ENCODE measurements at places on chromosomes 1 and 21.

- DNase-seq = no peak
Measured at GRCh38 chr21:14956807-14957206, 108.0 kb downstream of the NRIP1 start.

DNA sequence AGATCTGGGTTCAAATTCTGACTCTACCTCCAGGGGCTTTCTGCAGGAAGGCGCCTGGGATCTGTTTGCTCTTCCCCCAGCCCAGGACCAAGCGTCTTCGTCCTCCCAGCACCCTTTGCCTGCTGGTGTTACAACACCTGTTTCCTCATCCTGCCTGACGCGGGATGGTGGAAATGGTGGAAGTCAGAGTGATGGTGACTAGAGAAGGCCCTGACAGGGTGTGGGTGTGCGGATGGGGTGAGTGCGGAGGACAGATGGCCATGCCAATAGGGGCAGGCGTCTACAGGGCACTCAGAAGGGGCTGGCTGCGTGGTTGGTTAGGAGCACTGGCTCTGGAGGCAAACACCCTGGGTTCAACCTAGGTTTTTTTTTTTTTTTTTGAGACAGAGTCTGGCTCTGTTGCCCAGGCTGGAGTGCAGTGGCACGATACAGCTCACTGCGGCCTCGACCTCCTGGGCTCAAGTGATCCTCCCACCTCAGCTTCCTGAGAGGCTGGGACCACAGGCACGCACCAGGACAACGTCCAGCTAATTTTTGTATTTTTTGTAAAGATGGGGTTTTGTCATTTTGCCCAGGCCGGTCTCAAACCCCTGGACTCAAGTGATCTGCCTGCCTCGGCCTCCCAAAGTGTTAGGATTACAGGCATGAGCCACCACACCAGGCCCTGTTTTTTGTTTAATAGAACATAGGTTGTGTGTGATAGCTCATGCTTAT is 1.5 kb downstream of the THEMIS2 start:
- DNase-seq = peak; percentile 81

DNA sequence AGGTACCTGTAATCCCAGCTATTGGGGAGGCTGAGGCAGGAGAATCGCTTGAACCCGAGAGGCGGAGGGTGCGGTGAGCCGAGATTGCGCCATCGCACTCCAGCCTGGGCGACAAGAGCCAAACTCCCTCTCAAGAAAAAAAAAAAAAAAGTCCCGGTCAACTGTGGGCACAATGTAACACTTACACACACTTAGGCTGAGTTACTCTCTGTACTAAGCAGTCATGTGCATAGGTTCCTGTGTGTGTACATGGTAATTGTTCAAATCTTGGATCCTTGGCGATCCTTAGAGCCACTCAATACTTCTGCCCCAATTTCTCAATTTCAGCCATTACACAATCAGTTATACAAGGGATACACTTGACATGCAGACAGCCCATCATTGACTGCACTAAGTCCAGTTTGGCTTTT is 11.6 kb downstream of the SDCCAG8 start:
- DNase-seq = peak; percentile 79

GRCh38 chr1:246724731-246725095 is 504 bp downstream of the SCCPDH start:
- no peak for DNase-seq

- no peak for DNase-seq
Measured at GRCh38 chr1:72915581-72915980, 633.2 kb upstream of the NEGR1 start.

DNA sequence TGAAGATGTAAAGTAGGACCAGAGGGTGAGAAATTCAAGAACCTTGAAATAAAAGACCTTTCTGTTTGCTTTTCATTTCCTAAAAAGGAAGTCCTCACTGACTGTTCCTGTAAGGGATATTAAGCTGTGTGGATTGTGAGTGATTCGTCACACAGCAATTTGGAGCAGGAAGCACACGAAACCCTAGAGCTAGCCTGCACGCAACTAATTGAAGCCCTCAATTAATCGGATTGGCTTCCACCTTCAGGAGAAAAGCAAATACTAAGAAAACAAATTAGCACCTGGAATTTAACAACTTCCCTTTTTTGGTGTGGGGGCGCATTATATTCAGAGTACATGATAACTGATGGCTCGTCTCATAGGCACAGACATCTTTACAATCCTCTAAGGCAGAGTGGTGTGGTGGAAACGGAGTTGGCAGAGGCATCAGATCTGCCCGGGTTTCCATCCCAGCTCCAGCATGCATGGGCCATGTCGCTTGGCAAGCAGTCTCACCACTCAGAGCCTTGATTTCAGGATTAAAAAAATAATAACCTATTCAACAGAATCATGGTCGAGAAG is 95.2 kb downstream of the KCNJ15 start:
- DNase-seq = no peak

- DNase-seq = no peak
Measured at GRCh38 chr1:35085421-35085820, 6.2 kb downstream of the ZMYM1 start.

- DNase-seq = no peak
Measured at GRCh38 chr1:172742599-172743500, 83.9 kb downstream of the FASLG start.

DNA sequence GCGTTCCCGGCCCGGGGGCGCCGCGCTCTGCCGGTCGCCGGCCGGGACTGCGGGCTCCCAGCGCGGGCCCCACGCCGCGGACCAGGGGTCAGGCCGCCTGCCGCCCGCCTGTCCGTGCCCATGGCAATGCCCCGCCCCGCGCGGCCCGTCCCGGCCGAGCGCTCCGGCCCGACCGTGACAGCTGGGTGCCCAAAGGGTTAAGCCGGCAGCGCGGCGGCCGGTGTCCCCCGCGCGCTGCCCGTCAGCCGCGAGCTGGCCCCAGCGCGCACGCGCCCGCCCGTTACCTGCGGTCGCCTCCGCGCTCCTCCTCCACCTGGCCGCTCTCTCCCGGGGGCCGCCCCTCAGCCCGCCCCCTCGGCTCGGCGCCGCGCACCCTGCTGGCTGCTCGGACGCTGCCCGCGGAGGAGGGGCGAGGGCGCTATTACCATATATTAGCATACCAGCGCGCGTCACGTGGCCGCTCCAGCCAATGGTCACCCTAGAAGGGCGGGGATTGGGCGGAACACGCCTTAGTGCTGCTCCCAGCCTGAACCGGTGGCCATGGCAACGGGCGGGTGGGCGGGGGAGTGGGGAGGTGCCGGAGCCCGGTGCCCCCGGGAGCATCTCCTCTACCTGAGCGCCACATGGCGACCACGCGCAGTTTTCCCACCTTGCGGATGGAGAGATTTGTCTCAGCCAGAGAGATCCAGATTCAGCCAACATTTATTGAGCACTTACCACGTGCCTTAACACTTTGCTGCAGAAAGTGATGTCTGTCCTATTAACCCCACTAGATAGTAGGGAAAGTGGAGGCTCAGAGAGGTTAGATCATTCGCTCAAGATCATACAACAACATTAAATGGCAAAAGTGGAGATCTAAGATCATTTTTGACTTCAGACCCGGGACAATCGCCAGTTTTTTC is at the start of gene PHC2:
TSS of gene PHC2 (minus strand) at position 404 of the 902 bp plus-strand sequence. CDS start 55,556 bp downstream, outside the sequence.
- DNase-seq = peak; percentile 99

- no peak for DNase-seq
Measured at GRCh38 chr1:61654067-61654466, 70.9 kb downstream of the TM2D1 start.

- DNase-seq = no peak
Measured at GRCh38 chr1:90640325-90640724, 76.8 kb downstream of the BARHL2 start.

GRCh38 chr1:41103766-41104165 is 82.2 kb upstream of the SLFNL1 start:
- DNase-seq = no peak

DNA sequence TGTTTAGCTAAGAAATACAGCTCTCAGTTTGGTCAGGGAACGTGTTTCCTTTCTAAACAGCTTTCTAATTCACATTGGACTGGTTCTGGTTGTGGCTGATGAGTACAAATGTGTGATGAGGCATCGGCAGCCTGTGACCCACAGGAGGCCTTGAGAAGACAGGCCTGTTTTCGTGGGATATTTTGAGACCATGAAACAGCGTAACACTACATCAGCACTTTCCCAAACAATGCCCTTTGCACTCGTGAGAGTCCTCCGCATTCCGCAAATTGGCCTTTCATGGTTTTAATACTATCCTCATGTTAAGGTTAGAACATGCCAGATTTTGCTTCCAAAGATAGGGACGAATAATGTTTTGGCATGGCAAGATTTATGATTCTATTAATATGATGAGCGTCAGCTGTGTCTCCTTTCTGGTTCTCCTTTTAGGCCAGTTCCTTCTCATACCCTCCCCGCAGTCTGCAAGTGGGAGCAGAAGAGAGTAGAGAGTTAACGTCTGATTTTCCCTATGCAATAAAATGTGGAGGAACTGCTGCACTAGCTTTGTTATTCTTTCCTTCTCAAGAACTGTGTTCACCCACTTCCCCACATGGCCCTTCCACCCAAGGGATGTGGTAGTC is 84.3 kb upstream of the L1TD1 start:
- no peak for DNase-seq

- DNase-seq = no peak
Measured at GRCh38 chr1:26477446-26478152, 5.4 kb downstream of the HMGN2 start.

DNA sequence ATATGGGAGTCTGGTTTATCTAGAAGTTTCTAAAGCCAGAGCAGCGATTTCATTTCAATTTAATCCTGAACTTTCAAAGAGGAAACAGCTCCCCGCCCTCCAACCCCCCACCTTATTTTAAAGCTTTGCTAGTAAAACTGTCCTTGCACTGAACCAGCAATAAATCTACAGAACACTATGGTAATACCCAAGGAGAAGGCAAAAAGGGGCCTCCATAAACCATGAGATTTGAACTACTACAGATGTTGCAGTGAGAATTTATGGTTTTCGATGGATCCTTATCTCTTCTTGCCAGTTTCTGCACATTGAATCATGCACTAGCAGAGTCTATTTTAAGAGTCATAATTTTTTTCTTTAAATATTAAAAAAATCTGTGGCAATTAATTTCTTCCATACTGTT is 64.8 kb upstream of the BEND5 start:
- no peak for DNase-seq

DNA sequence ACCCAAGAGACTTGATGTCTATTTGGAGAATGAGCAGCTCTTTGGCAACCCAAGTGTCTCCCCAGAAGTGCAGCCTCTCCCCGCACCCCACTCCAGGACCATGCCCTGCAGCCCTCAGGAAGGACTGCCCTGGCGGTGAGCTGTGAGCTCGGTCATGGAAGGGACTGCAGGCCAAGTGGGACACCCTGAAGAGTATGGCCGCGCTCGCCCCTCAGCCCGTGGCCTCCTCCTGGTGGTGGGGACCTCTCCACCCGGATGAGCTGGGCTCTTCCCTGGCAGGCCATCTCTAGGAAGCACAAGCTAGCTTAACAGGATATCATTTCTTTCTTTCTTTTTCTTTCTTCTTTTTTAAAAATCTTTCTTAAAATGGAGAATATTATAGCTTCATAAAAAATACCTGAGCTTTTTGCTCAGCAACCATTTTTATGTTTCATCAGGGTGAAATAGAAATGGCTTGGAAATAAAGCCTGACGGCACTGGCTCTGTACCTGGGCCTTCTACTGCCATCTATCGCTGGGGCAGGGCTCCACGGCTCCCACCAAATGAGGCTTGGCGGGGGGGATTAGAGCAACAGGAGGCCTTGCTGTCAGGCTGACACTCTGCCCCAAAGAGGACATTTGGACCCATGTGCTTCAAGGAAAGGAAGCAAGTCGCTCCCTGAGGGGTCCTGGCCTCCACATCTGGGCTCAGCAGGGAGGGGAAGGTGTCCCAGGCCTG is 296.2 kb upstream of the VAMP3 start:
- no peak for DNase-seq

- DNase-seq = no peak
Measured at GRCh38 chr1:37394574-37395464, 79.6 kb upstream of the ZC3H12A start.
